Activated CD4-positive, alpha-beta T cell treated with anti-CD3 and anti-CD28 coated beads, Interleukin-2, amount 10 ng/mL, durations not matched to agents 7 days and 5 days (primary cell): ENCODE measurements at places on chromosomes 13 and 19. TPM values are rescaled to one million over a fixed set of nuclear protein-coding genes. Genes with fewer than 3 reads are reported as not detected.

DNA sequence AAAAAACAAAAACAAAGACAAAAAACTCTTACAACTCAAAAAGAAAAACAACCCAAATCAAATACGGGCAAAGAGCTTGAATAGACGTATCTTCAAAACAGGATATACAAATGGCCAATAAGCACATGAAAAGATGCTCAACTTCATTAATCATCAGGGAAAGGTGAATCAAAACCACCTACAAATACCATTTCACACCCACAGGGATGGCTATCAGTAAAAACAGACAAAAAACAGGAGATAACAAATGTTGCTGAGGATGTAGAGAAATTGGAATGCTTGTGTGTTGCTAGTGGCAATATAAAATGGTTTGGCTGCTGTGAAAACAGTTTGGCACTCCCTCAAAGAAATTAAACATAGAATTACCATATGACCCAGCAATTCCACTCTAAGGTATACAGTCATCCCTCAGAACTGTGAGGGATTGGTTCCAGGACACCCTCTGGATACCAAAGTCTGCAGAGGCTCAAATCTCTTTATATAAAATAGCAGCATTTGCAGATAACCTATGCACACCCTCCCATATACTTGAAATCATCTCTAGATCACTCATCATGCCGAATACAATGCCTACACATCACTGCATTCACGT is 29.7 kb downstream of the MLLT1 start:
- peaks cover 6% of the 10 kb centered on the region for H3K4me1 ChIP-seq
- H3K27me3 ChIP-seq: no peaks in the 10 kb centered on the region
- no peak for DNase-seq
- H3K4me3 ChIP-seq: no peak overlapping the region
- H3K27ac ChIP-seq: no peak overlapping the region
- peaks cover 11% of the 10 kb centered on the region for H3K36me3 ChIP-seq

- no peaks in the 10 kb centered on the region for H3K4me1 ChIP-seq
- H3K27ac ChIP-seq: no peak overlapping the region
- DNase-seq: no peak
Observed at GRCh38 chr13:33633701-33634545, 184.0 kb upstream of the RFC3 start.

DNA sequence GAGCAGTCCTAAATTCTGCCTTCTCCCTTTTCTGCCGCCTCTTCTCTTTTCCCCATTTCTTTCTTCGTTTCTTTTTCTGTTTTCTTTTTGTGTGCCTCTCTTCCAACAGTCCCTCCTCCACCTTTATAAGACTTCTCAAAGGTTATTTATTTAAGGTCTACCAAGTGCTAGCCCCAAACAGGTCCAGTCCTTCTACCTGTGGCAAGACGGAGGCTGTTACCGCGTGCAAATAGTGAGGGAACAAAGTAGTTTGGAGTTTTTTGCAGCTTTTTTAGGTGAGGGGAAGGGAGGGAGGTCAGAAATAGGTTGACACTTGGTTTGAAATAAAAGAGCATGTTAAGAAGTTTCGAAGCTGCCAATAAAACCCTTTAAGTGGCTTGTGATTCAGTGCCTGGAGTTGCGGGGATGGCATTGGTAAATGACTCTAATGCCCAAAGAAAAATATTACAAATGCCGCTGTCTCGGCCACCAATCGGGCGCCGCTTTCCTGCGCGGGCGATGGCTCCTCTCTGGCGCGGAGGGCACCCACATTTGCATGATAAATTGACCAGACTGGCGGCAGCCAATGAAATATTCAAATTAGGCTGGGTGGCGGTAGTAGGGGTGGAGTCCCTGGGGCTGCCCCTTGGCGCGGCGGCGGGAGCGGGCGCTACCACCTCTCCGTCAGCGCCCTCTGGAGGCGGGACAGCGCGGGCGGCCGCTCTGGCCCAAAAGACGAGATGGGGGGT is 7.5 kb upstream of the TSHZ3 start:
- peaks cover 80% of the 10 kb centered on the region for H3K27me3 ChIP-seq
- peak; percentile 48 for DNase-seq
- H3K36me3 ChIP-seq: no peaks in the 10 kb centered on the region
- H3K4me1 ChIP-seq: peaks cover 16% of the 10 kb centered on the region
- H3K27ac ChIP-seq: no peak overlapping the region

- no peak for DNase-seq
- H3K27me3 ChIP-seq: peaks cover 2% of the 10 kb centered on the region
- no peak overlapping the region for H3K4me3 ChIP-seq
- H3K36me3 ChIP-seq: no peaks in the 10 kb centered on the region
- H3K27ac ChIP-seq: no peak overlapping the region
Observed at GRCh38 chr19:41248895-41249294, 15.3 kb upstream of the HNRNPUL1 start.

GRCh38 chr13:18948012-18948663 is 233.5 kb downstream of the TUBA3C start:
- H3K36me3 ChIP-seq: no peaks in the 10 kb centered on the region
- no peaks in the 10 kb centered on the region for H3K27me3 ChIP-seq
- H3K27ac ChIP-seq: no peak overlapping the region

GRCh38 chr19:34974646-34975045 is 10.6 kb upstream of the ZNF792 start:
- H3K36me3 ChIP-seq: peaks cover 8% of the 10 kb centered on the region
- H3K4me1 ChIP-seq: peaks cover 23% of the 10 kb centered on the region
- no peak for DNase-seq
- H3K27ac ChIP-seq: no peak overlapping the region
- no peak overlapping the region for H3K4me3 ChIP-seq
- H3K27me3 ChIP-seq: no peaks in the 10 kb centered on the region

DNA sequence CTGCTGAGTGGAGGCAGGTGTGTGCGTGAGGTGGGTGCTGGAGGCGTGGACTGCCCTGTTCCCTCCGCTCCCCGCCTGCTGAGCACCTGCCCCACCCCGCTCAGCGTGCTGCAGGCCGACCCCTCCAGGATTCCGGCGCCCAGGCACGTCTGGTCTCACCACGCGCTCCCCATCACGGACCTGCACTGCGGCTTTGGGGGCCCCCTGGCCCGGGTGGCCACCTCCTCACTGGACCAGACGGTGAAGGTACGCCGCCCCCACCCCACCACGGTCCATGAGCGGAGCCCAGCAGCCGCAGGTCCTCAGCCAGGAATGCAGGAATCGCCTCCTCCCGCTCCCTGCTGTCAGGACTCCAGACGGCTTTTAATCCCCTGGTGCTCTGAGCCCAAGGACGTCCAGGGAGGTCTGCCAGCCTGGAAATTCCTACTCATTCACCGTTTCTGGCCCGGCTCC is 6.0 kb downstream of the WDR18 start:
- no peak overlapping the region for H3K27ac ChIP-seq
- no peak for DNase-seq
- no peak overlapping the region for H3K4me3 ChIP-seq
- H3K36me3 ChIP-seq: peaks cover 7% of the 10 kb centered on the region
- peaks cover 11% of the 10 kb centered on the region for H3K4me1 ChIP-seq

- H3K27me3 ChIP-seq: peaks cover 3% of the 10 kb centered on the region
- no peak overlapping the region for H3K27ac ChIP-seq
- DNase-seq: no peak
- H3K4me3 ChIP-seq: no peak overlapping the region
Observed at GRCh38 chr13:52371736-52372247, 34.2 kb downstream of the THSD1 start.

GRCh38 chr13:30477346-30478195 is 11.8 kb upstream of the HMGB1 start:
- H3K36me3 ChIP-seq: no peaks in the 10 kb centered on the region
- H3K27ac ChIP-seq: no peak overlapping the region
- H3K27me3 ChIP-seq: peaks cover 10% of the 10 kb centered on the region
- H3K4me3 ChIP-seq: no peak overlapping the region
- DNase-seq: no peak

DNA sequence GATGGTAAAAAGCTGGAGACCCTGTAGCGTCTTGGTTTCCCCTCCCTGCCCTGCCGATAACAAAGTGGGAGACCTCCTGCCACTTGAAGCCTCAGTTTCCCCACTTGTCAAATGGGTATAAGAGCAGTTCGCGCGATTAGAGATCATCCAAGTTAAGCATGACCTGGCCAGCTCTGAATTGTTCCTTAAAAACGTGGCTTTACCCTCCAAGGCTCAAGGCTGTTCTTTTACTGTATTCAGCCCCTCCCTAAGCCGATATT is 421 bp downstream of the TNPO2 start:
- H3K27ac ChIP-seq: peak overlapping the region; percentile 93
- H3K4me1 ChIP-seq: peaks cover 37% of the 10 kb centered on the region
- peaks cover 28% of the 10 kb centered on the region for H3K36me3 ChIP-seq

DNA sequence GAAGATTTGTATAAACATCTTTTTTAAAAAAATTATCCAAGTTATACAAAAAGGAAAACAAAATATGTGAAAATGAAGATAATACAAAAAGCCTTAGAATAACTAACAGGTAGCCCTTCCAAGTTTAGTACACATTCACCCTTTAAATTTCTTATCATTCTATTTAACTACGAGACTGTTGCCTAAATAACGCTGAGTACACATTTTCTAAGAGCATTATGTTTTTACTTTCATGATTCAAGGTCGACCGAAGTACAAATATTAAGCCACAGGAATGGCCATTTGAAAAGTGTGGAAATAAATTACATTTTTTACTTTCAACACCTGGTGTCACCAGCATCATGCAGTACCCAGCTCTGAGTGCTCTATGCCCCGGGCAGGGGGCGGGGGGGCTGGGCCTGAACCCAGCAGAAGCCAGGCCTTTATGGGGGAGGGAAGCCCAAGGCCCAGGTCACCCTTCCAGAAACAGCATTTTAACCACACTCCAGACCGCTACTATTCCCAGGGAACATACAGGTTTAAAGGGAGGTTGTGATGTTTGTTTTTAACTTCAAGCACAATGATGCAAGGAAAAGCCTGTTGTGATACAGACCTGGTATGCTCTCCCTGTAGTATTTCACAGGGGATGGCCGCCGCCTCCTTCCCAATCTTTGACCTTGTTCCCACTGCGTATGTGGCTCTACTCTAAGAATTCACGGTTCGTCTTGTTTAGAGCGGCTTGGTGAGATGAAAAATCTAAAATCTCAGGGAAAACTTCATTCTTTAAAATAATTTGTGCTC is 24.0 kb downstream of the GGACT start:
- H3K36me3 ChIP-seq: peaks cover 4% of the 10 kb centered on the region
- H3K4me3 ChIP-seq: no peak overlapping the region
- no peaks in the 10 kb centered on the region for H3K4me1 ChIP-seq

DNA sequence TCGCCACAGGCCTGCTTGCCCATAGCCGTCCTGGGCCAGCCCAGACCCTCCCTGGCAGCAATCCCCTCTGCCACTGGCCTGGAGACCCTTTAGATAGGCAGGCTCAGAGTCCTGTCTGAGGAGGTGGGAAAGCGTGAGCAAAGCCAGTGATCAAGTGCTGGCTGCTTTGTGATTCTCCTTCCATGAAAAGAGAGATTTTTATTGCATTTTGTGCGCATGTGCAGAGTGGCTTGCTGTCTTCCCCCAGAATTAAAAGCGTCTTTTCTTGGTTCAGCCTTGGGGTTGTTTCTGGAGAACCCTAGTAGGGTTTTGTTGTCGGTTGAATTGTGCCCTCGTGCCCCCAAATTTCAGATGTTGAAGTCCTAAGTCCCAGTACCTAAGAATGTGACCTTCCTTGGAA is 44.9 kb upstream of the DCT start:
- no peaks in the 10 kb centered on the region for H3K36me3 ChIP-seq
- no peak overlapping the region for H3K4me3 ChIP-seq
- H3K27me3 ChIP-seq: no peaks in the 10 kb centered on the region
- H3K4me1 ChIP-seq: no peaks in the 10 kb centered on the region
- H3K27ac ChIP-seq: no peak overlapping the region

- H3K4me3 ChIP-seq: no peak overlapping the region
- H3K27me3 ChIP-seq: no peaks in the 10 kb centered on the region
- H3K27ac ChIP-seq: no peak overlapping the region
- DNase-seq: no peak
- no peaks in the 10 kb centered on the region for H3K36me3 ChIP-seq
Observed at GRCh38 chr13:101309014-101309619, 107.2 kb downstream of the NALCN start.

GRCh38 chr13:30119476-30119875 is 187.9 kb downstream of the KATNAL1 start:
- H3K27ac ChIP-seq: peak overlapping the region; percentile 61
- H3K36me3 ChIP-seq: no peaks in the 10 kb centered on the region
- DNase-seq: peak; percentile 73
- H3K27me3 ChIP-seq: no peaks in the 10 kb centered on the region

DNA sequence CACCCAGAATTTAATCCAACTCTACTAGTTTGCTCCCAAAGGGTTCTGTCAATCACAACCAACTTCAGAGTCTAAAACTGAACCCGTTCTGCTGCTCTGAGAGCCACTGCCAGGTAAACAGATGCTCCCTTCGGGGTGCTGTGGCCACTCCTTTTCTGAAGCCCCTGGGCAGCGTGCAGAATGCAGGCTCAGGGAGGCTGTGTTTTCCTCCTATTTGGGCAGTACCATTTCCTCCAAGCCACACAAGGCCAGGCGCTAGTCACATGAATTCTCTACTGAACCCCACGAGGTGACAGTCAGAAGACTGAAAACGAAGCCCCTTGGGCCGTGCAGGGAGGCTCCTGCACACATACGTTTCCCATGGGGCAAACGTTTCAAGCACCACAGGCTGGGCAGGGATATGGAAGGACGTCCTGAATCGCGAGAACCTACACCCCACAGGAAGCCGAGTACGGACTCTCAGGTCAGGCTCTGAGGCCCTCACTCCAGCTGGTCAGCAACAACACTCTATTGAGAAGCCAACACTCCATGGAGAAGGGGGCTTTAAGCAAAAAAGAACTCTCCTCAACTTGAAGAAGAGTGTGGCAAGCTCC is 71.8 kb downstream of the CCDC70 start:
- no peak overlapping the region for H3K4me3 ChIP-seq
- no peak overlapping the region for H3K27ac ChIP-seq
- peaks cover 6% of the 10 kb centered on the region for H3K4me1 ChIP-seq
- no peaks in the 10 kb centered on the region for H3K36me3 ChIP-seq
- DNase-seq: no peak

GRCh38 chr19:14059093-14059480 is 2.8 kb downstream of the PALM3 start:
- peaks cover 17% of the 10 kb centered on the region for H3K4me1 ChIP-seq
- H3K4me3 ChIP-seq: no peak overlapping the region
- DNase-seq: peak; percentile 58
- no peaks in the 10 kb centered on the region for H3K36me3 ChIP-seq

DNA sequence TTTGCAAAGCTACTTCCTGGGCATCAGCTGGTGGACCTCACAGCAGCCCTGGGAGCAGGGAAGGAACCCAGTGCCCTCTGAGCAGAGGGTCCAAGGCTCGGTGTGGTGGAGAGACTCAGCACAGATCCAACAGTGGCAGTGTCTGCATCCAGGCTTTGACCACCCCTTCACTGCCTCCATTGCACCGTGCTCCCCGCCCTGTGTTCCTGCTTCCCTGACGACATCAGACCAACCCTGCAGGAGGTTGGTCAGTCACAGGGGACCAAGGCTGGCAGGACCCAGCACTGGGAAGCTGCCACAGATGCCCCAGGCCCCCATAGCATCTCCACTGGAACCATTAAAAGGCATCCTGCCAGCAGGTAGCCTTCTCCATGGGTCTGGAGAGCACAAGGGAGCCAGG is 7.8 kb upstream of the VSTM2B start:
- H3K36me3 ChIP-seq: no peaks in the 10 kb centered on the region
- DNase-seq: no peak
- H3K27ac ChIP-seq: no peak overlapping the region
- no peaks in the 10 kb centered on the region for H3K4me1 ChIP-seq
- peaks cover 7% of the 10 kb centered on the region for H3K27me3 ChIP-seq

SYCN gene
- not detected for total RNA-seq
